SJCRH30 (cell line): ENCODE measurements at places on chromosomes 3 and 15. TPM values are rescaled to one million over a fixed set of nuclear protein-coding genes. Genes with fewer than 3 reads are reported as not detected.

DNA sequence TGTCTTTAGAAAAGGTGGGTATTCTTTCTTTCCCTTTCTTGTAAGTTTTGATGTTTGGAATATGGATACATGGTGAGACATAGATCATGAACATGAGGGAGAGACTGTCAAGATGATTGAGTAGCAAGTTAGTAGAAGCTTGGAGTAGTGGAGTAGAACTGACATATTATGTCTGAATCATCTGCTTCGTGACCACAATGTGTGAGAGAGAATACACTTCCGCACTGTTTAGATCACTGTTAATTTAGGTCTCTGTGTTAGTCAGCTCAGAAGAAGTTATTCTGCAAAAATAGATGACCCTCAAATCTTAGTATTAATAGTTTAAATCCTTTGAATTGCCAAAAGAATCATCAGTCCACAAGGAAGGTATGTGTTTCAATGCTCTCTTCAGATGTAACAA is 151.0 kb downstream of the OXSM start:
- no peak for DNase-seq
- no peak overlapping the region for H3K4me3 ChIP-seq
- no peaks in the 10 kb centered on the region for H3K4me1 ChIP-seq
- H3K27ac ChIP-seq, result no peak overlapping the region
- H3K36me3 ChIP-seq, result no peaks in the 10 kb centered on the region
- no peaks in the 10 kb centered on the region for H3K27me3 ChIP-seq

DNA sequence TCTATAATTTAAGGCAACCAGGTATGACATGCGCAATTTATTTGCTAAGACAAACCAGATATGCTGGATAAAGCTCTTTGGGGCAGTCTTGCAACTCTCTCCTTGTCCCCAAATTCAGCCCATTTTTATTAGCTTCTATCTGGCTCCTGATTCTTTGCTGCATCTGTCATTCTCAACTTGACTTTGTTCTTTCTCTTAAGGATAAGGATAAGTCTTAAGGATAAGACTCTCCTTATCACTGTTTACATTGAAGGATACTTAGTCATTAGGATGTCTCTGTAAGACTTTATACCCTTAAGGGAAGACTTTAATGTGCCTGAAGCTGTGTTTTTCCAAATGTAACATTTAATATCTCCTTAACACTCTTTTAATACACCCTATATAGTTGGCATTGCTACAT is 49.2 kb downstream of the ALCAM start:
- H3K27ac ChIP-seq, result no peak overlapping the region
- no peak overlapping the region for H3K4me3 ChIP-seq
- H3K4me1 ChIP-seq, result no peaks in the 10 kb centered on the region
- H3K27me3 ChIP-seq, result no peaks in the 10 kb centered on the region

Gene GCNT3
- total RNA-seq, result 0.08 TPM in 1 of 2 replicates, not detected in the other

Gene SMAD6
- total RNA-seq, result 6.7 and 7.6 TPM in 2 replicates

Gene CHSY1
- 82.3 and 87.1 TPM in 2 replicates for total RNA-seq

GRCh38 chr3:49805897-49806701 is 3.0 kb downstream of the INKA1 start:
- DNase-seq, result no peak
- H3K36me3 ChIP-seq, result no peaks in the 10 kb centered on the region
- peaks cover 18% of the 10 kb centered on the region for H3K4me1 ChIP-seq
- no peaks in the 10 kb centered on the region for H3K27me3 ChIP-seq
- no peak overlapping the region for H3K27ac ChIP-seq
- H3K4me3 ChIP-seq, result no peak overlapping the region

DNA sequence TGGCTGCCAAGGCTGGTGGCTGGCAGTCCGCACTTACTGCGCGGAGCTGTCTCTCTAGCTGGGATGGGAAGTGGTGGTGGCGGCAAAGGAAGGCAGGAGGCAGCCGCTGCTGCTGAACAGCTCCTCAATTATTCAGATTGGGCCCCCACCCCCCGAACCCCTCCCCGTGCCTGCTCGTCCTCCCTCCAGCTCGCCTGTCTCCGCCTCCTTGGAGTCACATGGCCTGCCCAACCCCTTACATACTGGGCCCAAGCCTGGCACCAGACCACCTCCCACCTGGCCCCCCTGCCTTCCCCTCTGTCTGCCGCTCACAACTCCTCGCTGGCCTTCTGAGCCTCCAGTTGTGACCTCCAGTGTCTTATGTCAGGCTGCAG is at the start of gene SLC7A14:
Gene SLC7A14 (minus strand): TSS at position 139 of the 374 bp plus-strand sequence. CDS start 59,139 bp downstream, outside the sequence.
- no peaks in the 10 kb centered on the region for H3K27me3 ChIP-seq
- no peaks in the 10 kb centered on the region for H3K36me3 ChIP-seq
- H3K4me3 ChIP-seq, result no peak within 1 kb of the TSS
- no peak for DNase-seq
- H3K4me1 ChIP-seq, result no peaks in the 10 kb centered on the region

Gene RARB
- 0.18 and 0.46 TPM in 2 replicates for total RNA-seq

GRCh38 chr3:196179380-196180308 is 31.6 kb downstream of the ZDHHC19 start:
- no peak overlapping the region for H3K4me3 ChIP-seq
- H3K4me1 ChIP-seq, result peaks cover 14% of the 10 kb centered on the region
- H3K36me3 ChIP-seq, result no peaks in the 10 kb centered on the region
- peak overlapping the region; percentile 21; the same call in 1 of the 2 replicates for H3K27ac ChIP-seq
- H3K27me3 ChIP-seq, result no peaks in the 10 kb centered on the region

DNA sequence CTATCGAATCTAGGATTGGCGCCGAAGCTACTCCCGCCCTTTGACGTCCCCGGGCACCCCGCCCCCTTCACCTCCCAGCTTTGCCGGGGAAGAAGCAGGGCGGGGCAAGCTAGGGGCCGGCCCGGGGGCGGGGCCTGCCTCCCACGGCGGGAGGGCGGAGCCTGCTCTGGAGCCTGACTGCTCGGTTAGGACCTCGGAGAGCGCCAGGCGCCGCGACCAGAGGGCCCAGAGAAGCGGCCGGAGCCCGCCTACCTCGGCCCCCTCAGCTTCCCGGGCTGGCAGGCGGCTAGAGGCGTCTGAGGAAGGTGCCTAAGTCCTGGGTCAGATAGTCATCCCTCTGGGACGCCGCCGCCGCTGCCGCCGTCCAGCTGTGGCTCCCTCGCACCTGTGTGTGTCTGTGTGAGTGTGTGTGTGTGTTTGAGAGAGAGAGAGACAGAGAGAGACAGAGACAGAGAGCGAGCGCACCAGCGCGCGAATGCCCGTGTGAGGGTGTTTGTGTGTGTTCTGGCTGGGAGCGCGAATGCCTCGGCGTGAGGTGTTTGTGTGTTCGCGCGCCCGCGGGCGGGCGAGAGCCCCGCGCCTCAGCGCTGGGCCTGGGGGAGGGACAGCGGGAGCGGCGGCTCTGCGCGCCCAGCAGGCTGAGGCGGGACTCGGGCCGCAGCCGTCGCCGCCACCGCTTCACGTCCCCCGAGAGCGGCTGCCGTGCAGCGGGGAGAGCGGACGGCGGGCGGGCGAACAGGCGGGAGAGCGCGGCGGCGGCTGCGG is at the start of gene STXBP5L:
Gene STXBP5L (plus strand): TSS at position 176 of the 765 bp plus-strand sequence. CDS start 1,374 bp downstream, outside the sequence.
- H3K27me3 ChIP-seq, result no peaks in the 10 kb centered on the region
- H3K36me3 ChIP-seq, result no peaks in the 10 kb centered on the region
- peak; percentile 88 for DNase-seq
- peak within 1 kb of the TSS; percentile 57 for H3K4me3 ChIP-seq
- H3K4me1 ChIP-seq, result no peaks in the 10 kb centered on the region

DNA sequence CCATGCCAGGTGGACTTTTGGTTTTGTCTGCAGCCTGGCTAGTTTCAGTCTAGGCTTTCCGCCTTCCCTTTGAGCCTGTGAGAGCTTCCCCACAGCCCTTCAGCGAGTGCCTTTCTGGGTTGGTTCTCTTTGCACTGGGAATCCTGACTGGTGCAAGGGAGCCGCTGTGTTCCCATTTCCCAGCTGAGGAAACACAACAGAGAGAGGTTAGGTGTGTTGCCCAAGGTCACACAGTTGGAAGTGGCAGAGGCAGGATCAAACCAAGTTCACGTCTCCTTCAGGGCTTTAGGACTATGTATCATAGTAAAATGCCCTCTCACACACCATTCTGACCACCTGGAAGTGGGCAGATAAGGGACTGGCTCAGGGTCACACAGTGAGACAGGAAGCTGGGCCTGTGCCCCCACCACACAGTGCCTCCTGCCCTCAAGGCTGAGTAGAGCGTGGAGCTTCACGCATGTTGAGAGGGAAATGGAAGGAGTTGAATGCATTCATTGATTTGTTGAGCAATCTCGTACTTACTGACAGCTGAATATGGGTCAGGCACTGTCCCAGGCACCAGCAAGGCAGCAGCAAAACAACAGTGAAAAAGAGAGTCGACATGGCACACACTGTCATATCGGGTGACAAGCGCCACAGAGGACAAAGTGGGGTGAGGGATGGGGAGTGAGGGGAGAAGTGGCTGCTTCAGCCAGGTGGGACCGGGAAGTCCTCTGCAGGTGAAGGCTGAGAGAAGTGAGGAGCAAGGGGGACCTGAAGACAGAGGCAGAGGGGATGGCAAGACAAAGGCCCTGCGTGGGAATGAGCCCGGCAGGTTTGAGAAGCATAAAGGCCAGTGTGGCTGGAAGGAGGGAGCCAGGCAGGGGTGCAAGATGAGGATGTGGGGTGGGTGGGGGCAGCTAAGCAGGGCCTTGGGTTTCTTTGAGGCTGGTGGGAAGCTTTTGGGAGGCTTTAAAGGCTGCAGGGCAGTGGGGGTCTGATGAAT is 12.3 kb upstream of the ANPEP start:
- no peaks in the 10 kb centered on the region for H3K27me3 ChIP-seq
- H3K36me3 ChIP-seq, result no peaks in the 10 kb centered on the region
- H3K4me3 ChIP-seq, result no peak overlapping the region
- H3K27ac ChIP-seq, result no peak overlapping the region

DNA sequence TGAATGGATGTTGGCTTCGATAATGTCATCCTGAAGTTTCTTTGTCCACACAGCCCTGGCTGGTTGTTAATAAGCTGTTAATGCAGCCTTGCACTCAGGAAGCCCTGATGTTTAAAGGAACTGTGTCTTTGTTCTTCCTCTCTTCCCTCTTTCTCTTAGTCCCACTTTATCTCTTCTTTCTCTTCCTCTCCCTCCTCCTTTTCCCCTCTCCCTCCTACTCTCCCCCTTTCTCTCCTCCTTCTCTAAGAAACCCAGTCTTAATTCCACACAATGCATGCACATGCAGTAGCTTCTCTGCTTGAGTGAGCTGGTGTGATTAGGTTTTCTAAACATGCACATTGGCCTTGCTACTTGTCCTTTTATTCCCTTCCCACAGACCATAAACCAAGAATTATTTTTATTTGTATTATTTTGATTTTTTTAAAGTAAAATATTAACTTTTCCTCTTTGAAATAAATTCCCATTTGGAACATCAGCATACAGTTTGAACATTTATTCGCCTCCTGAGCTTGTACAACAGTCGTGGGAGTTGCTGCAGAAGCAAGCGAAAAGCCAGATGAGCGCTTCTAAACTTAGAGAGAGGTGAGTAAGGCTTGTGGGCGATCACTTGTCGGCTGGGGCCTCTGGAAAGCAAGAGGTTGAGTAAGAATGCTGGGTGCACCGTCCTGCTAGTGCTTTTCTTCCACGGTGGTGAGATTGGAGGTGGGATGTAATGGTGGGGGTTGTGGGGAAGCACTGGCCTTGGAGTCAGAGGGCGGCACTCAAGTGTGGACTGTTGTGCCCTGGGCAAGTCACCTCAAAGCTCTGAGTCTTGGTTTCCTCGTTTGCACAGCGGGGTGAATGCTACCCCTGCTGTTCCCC is 7.2 kb downstream of the GHRL start:
- no peak overlapping the region for H3K4me3 ChIP-seq
- no peaks in the 10 kb centered on the region for H3K4me1 ChIP-seq
- no peaks in the 10 kb centered on the region for H3K27me3 ChIP-seq
- 0 out of 2 replicates have a peak, but pooled peaks cover 5% of the 10 kb centered on the region for H3K36me3 ChIP-seq
- no peak for DNase-seq

- no peak overlapping the region for H3K27ac ChIP-seq
- H3K4me1 ChIP-seq, result peaks cover 10% of the 10 kb centered on the region
- H3K36me3 ChIP-seq, result no peaks in the 10 kb centered on the region
- no peaks in the 10 kb centered on the region for H3K27me3 ChIP-seq
Observed at GRCh38 chr3:52446631-52447511, 2.0 kb upstream of the SEMA3G start.

GRCh38 chr3:136385457-136385856 is 135.3 kb downstream of the PCCB start:
- no peak overlapping the region for H3K4me3 ChIP-seq
- no peaks in the 10 kb centered on the region for H3K4me1 ChIP-seq
- no peak for DNase-seq
- H3K27me3 ChIP-seq, result no peaks in the 10 kb centered on the region

Gene GATM
- 226 and 232 TPM in 2 replicates for total RNA-seq

DNA sequence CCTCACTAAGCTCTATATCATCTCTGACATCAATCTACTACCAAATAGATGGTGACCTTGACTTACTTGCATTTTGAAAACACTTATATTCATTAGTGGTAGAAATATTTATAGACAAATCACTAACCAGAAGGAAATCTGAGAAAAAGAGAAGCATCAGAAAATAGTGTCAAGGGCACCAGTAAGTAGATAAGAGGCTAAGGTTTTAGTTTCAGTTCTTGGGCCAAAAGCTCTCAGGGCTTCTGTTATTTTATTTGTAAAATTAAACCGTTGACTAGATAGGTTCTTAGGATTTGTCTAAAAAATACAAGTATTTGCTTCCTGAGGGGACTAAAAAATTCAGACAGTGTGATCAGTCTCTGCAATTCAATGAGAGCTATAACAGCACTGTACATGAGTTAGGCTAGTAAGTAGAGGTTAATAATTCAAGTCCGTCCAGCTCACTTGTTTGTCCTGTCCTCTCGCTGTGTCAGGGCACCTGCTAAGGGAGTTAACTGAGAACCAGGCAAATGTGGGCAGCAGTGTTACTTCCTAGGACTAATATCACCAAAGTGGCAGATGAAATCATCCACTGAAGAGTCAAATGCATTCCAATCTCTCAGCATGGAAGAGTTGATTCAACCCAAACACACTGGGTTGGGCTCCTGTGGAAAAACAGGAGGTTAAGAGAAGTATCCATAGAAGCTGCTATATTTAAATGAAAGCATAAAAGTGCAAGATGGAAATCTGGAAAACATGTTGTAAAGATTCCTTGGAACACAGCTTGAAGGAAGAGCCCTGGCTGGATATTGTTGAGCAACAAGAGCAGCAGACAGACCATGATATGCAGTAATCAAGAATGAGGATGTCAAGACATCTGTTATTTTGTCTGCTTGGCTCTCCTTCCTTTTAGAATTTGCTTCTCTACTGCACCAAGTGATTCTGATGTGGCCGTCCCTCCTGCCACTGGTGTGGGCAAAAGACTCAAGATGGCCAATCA is 134.9 kb upstream of the ZBTB20 start:
- H3K27me3 ChIP-seq, result no peaks in the 10 kb centered on the region
- no peak overlapping the region for H3K27ac ChIP-seq
- H3K4me1 ChIP-seq, result no peaks in the 10 kb centered on the region
- H3K36me3 ChIP-seq, result no peaks in the 10 kb centered on the region
- H3K4me3 ChIP-seq, result no peak overlapping the region

- H3K4me1 ChIP-seq, result 0 out of 2 replicates have a peak, but pooled peaks cover 2% of the 10 kb centered on the region
- H3K27me3 ChIP-seq, result no peaks in the 10 kb centered on the region
- no peak for DNase-seq
- no peak overlapping the region for H3K27ac ChIP-seq
- no peak overlapping the region for H3K4me3 ChIP-seq
Observed at GRCh38 chr15:38652998-38653397, 88.4 kb upstream of the RASGRP1 start.

- H3K27ac ChIP-seq, result no peak overlapping the region
- no peaks in the 10 kb centered on the region for H3K27me3 ChIP-seq
- no peak overlapping the region for H3K4me3 ChIP-seq
- no peak for DNase-seq
- no peaks in the 10 kb centered on the region for H3K36me3 ChIP-seq
- no peaks in the 10 kb centered on the region for H3K4me1 ChIP-seq
Observed at GRCh38 chr15:81923561-81924350, 122.1 kb downstream of the MEX3B start.
